ENCODE measurements at places on chromosomes 12 and 14.

DNA sequence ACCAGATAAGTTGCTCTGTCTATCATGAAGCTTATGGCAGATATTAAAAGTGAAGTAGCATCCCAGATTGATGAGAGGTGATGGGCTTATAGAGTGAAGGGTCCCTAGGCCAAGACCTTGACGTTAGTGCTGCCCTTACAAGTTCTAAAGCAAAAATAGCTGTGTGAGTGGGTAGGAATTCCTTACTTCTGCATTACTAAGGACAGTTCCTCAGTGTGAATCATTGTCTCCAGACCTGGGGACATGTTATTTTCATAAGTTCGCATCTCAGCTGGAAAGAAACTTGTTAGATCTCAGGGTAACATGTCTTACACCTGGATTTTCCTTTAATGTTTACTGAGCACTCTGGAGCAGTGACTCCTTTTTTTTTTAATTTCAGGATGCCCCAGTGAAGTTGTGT is 28.7 kb downstream of the MAPKAPK5 start:
- H3K4me3 ChIP-seq = no peak overlapping the region
- no peaks in the 10 kb centered on the region for H3K27me3 ChIP-seq
- H3K36me3 ChIP-seq = peaks cover 41% of the 10 kb centered on the region
- DNase-seq = peak; percentile 27

GRCh38 chr14:75446447-75446846 is 18.6 kb downstream of the JDP2 start:
- no peak for DNase-seq
- no peaks in the 10 kb centered on the region for H3K27me3 ChIP-seq
- no peak overlapping the region for H3K27ac ChIP-seq
- H3K4me1 ChIP-seq = peaks cover 62% of the 10 kb centered on the region
- H3K4me3 ChIP-seq = no peak overlapping the region
- H3K36me3 ChIP-seq = peaks cover 40% of the 10 kb centered on the region

- H3K27ac ChIP-seq = no peak overlapping the region
- no peak for DNase-seq
- H3K4me1 ChIP-seq = no peaks in the 10 kb centered on the region
- H3K4me3 ChIP-seq = no peak overlapping the region
- H3K36me3 ChIP-seq = no peaks in the 10 kb centered on the region
Measured at GRCh38 chr12:5232826-5233500, 189.3 kb downstream of the KCNA5 start.

DNA sequence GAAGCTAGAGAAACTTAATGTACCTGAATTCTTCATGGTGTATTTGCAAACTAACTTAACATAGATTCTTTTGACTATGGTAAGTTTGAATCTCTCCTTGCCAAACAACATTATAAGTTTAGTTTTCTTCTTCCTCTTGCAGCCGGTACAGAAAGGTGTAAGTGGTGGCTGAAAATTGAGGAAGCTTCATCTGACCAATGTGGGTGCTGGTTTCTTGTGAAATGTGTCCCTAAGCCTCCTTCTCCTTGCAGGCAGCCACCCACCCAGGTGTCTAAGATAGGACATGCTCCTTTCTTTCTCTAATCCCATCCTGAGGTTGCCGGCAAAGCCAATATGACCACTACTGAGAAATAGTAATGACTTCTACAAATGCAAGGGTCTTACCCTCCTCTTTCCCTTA is 20.6 kb downstream of the GSG1 start:
- no peak overlapping the region for H3K27ac ChIP-seq
- no peaks in the 10 kb centered on the region for H3K27me3 ChIP-seq
- no peak for DNase-seq
- H3K4me1 ChIP-seq = no peaks in the 10 kb centered on the region
- H3K4me3 ChIP-seq = no peak overlapping the region
- H3K36me3 ChIP-seq = peaks cover 29% of the 10 kb centered on the region

DNA sequence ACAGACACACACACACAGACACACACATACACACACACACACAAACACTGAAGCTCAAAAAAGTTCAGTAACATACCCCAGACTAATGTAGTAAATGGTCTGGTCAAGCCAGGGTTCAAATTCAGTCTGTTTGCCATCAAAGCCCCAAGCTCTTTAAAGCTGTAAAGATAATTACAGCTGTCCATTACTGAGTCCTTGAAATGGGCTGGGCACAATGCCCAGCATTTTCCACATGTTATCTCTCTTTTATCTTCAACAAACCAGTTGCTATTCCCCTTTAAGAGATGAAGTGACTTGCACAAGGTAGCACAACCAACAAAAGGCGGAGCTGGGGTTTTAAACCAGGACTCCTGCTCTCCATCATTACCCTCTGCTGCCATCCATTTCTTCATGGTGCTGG is 7.6 kb upstream of the UNC119B start:
- H3K27me3 ChIP-seq = no peaks in the 10 kb centered on the region
- H3K36me3 ChIP-seq = peaks cover 19% of the 10 kb centered on the region
- H3K27ac ChIP-seq = no peak overlapping the region
- no peaks in the 10 kb centered on the region for H3K4me1 ChIP-seq
- no peak overlapping the region for H3K4me3 ChIP-seq

GRCh38 chr12:30835216-30835615 is 80.5 kb upstream of the CAPRIN2 start:
- H3K4me3 ChIP-seq = no peak overlapping the region
- no peaks in the 10 kb centered on the region for H3K4me1 ChIP-seq
- no peak overlapping the region for H3K27ac ChIP-seq
- H3K27me3 ChIP-seq = peaks cover 72% of the 10 kb centered on the region
- H3K36me3 ChIP-seq = no peaks in the 10 kb centered on the region

DNA sequence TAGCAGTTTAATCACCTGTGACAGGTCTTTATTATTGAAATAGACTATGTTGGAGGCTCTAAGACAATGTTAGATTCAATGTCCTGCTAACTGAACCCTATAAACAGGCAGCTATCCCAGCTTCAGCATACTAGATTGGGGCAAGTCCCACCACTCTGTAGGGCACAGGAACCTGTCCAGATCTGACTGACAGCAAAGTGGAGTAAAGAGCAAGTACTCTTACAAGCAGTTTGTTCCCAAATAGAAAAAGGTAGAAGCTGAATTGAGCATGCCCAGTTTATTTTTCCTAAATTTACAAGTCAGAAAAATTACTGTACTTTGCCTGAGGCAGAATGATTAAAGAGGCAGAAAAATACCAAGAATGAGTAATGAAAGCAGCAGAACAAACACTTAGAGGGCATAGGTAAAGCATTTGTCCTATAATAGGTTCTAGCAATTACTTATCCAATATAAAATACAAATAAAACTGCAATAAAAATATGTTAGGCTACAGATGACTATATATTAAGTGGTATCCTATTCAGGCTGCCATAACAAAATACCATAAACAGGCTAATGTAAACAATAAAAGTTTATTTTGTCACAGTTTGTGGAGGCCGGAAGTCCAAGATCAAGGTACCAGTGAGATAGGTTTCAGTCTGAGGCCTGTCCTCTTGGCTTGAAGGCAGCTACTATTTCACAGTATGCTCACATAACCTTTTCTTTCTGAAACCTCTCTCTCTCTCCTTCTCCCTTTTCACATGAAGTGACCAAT is 868.2 kb downstream of the C12orf50 start:
- H3K36me3 ChIP-seq = no peaks in the 10 kb centered on the region
- no peak overlapping the region for H3K27ac ChIP-seq
- no peak for DNase-seq
- H3K4me1 ChIP-seq = peaks cover 8% of the 10 kb centered on the region
- no peak overlapping the region for H3K4me3 ChIP-seq

GRCh38 chr12:25084816-25085215 is 110.1 kb downstream of the DNAI7 start:
- no peak overlapping the region for H3K27ac ChIP-seq
- no peaks in the 10 kb centered on the region for H3K4me1 ChIP-seq
- peaks cover 4% of the 10 kb centered on the region for H3K27me3 ChIP-seq
- no peak for DNase-seq
- H3K36me3 ChIP-seq = no peaks in the 10 kb centered on the region
- no peak overlapping the region for H3K4me3 ChIP-seq

DNA sequence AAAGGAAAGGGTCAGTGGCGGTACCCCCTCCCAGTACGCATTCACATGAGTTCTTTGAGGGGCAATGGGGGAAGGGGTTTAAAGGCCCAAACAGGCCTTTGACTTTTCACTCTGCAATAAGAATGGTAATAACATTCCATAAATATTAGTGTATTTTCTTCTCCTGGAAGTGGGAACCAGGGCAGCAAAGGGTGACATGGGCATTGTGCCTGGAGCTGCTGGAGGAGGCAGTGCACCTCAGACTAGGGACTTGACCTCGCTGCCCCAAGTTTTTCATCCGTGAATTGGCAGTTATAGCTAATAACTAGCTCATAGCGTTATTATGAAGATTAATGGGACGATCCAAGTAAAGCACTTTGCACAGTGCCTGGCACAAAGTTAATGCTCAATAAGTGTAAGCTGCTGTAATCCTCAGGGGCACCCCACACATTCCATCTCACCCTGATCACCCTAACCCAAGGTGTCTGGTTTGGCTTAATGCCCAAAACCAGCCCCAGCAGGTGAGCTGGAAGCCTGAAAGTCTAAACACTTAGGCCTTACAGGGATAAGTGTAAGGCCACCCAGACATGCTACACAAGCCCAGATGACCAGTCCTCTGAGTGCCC is 2.8 kb upstream of the KCNH3 start:
- no peak overlapping the region for H3K4me3 ChIP-seq
- no peak overlapping the region for H3K27ac ChIP-seq
- no peaks in the 10 kb centered on the region for H3K36me3 ChIP-seq
- H3K4me1 ChIP-seq = peaks cover 11% of the 10 kb centered on the region

GRCh38 chr14:67710209-67710608 is 8.5 kb downstream of the RDH12 start:
- H3K27me3 ChIP-seq = peaks cover 27% of the 10 kb centered on the region
- H3K36me3 ChIP-seq = no peaks in the 10 kb centered on the region
- no peak overlapping the region for H3K4me3 ChIP-seq

DNA sequence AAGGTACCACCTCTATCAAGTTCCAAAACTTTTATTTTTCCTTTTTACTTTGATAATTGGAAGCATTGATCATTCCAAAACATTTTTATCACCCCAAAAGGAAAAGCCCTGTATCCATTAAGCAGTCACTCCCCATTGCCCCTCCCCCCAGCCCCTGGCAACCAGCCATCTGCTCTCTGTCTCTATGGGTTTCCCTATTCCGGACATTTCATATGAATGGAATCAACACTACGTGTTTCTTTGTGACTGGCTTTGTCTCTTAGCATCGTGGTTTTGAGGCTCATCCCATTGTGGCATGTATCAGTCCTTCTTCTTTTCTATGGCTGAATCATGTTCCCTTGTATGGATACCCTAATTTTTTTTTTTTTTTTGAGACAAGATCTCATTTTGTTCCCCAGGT is 18.0 kb upstream of the PHETA1 start:
- no peaks in the 10 kb centered on the region for H3K36me3 ChIP-seq
- H3K4me1 ChIP-seq = no peaks in the 10 kb centered on the region
- H3K27ac ChIP-seq = no peak overlapping the region
- H3K4me3 ChIP-seq = no peak overlapping the region
- no peak for DNase-seq

DNA sequence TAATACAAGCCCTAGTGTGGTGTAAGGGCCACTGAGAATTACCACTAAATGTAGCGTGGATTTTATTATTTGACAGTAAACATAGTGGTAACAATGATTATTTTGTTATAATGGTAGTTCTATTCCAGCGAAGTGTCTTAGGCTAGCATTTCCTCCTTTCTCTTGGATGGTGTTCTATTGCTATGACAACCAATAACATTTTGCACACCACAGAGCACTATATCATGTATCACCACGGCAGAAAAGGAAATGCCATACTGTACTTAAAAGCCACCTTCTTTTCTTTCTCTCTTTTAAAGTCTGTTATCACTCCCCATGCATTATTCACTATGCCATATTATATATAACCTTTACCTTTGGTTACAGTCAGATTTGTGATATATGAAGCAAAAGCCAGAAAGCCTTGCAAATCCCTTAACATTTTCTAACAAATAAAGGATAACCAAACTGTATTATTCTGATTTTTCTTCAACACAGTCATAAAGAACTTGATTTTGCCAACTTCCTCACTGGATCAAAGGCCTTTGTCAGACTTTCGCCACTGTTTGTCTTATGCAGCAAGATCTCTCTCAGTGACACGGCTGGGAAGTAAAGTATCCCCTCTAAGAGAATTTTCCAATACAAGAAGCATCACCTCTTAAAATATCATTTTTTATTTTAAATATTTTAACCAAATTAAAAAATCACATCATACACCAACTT is 195.8 kb downstream of the FOXN3 start:
- H3K27ac ChIP-seq = peak overlapping the region; percentile 92
- H3K36me3 ChIP-seq = peaks cover 4% of the 10 kb centered on the region
- H3K4me1 ChIP-seq = peaks cover 19% of the 10 kb centered on the region
- H3K27me3 ChIP-seq = no peaks in the 10 kb centered on the region
- no peak for DNase-seq

DNA sequence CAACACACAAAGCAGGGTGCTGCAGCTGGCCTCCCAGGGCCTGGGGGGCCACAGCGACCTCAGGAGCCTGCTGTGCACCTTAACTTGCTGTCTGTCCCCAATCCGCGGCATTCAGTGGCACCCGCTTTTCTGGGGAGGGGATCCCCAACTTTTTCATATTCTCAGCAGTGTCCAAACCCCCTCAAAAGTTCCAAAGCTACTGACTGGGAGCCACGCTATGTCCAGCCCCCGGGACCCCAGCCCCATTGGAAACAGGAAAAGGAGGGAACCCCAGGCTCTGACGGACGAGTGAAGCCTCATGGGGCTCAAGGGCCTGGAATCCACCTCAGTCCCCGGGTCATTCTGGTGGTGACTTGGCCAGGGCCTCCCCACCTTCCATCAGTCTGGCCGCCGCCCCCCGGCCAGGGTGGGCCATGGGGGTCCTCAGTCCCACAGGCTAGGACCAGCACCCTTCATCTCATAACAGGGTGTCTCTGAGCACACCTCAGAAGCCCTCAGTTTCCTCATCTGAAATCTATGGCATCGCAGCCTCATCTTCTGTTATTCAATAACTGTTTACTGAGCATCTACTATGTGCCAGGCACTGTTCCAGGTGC is 127.3 kb downstream of the NCOR2 start:
- H3K4me1 ChIP-seq = peaks cover 28% of the 10 kb centered on the region
- H3K27ac ChIP-seq = peak overlapping the region; percentile 84
- H3K27me3 ChIP-seq = no peaks in the 10 kb centered on the region

DNA sequence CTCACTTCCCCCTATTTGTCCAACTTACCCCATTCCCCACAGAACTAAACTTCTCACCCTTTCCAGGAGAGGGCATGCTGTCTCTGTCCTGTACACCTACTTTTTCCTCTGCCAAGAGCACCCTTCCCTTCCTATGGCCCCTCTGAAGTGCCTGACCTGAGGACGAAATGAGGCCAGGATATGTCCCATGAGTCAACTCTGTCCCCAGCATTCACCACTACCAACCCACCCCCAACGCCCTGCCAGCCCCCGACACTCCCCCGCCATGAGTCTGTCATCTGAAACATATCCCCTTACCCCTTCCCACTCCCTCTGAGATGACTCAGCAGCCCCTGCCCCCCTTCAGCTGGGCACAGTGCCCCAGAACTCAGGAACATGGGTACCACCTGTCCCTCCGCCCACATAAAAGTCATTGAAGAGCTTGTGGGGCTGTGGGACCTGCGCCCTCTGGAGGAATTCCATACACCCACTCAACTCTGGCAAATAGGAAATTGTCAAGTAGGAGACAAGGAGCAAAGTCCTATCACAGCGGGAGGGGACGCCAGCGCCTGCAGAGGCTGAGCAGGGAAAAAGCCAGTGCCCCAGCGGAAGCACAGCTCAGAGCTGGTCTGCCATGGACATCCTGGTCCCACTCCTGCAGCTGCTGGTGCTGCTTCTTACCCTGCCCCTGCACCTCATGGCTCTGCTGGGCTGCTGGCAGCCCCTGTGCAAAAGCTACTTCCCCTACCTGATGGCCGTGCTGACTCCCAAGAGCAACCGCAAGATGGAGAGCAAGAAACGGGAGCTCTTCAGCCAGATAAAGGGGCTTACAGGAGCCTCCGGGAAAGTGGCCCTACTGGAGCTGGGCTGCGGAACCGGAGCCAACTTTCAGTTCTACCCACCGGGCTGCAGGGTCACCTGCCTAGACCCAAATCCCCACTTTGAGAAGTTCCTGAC is 26.3 kb downstream of the ITGA7 start:
- DNase-seq = no peak
- H3K27ac ChIP-seq = no peak overlapping the region
- no peaks in the 10 kb centered on the region for H3K36me3 ChIP-seq
- H3K4me1 ChIP-seq = peaks cover 12% of the 10 kb centered on the region
